ENCODE measurements at places on chromosomes 16 and 17.

DNA sequence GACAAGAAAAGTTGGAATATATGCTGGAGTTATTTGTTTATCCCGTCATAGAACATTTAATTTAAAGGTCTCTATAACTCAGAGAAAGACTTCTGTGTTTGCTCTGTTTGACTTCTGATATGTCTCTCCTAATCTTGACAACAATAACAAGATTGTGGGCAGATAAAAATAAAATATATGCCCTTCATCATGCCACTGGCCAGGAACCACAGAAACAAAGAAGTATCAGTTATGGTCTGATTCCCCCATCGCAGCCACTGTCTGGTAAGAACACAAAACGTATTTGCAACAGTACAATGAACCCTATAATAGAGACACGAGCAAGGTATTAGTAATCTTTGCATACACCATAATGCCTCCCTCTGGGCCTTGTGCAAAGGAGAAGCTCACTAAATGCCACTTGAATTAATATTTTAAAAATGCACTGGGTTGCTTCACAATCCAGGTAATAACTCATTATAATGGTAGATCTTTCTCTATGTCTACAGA lies 1498.3 kb downstream of the CDH11 start:
- DNase-seq = no peak

GRCh38 chr16:81831722-81832126 lies 52.6 kb downstream of the PLCG2 start:
- DNase-seq = peak; percentile 54

DNA sequence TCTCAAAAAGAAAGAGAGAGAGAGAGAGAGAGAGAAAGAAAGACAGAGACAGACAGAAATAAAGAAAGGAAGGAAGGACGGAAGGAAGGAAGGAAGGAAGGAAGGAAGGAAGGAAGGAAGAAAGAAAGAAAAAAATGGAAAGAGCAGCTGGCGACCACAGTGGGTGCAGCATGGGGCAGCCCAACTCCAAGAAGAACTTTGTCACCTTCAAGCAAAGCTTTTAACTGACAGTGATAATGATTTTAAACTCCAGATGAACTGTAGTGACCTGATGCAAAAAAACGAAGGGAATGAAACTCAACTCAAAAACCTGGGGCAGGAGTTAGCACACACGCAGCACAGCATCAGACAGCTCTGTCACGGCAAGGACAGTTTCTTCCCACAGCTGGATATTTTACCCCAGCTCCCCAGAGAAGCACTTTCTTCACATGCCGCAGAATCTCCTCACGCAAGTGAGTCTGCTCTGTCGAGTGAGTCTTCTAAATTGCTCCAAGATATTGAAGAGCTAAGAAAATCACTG lies 5.0 kb upstream of the ARHGAP17 start:
- no peak for DNase-seq

DNA sequence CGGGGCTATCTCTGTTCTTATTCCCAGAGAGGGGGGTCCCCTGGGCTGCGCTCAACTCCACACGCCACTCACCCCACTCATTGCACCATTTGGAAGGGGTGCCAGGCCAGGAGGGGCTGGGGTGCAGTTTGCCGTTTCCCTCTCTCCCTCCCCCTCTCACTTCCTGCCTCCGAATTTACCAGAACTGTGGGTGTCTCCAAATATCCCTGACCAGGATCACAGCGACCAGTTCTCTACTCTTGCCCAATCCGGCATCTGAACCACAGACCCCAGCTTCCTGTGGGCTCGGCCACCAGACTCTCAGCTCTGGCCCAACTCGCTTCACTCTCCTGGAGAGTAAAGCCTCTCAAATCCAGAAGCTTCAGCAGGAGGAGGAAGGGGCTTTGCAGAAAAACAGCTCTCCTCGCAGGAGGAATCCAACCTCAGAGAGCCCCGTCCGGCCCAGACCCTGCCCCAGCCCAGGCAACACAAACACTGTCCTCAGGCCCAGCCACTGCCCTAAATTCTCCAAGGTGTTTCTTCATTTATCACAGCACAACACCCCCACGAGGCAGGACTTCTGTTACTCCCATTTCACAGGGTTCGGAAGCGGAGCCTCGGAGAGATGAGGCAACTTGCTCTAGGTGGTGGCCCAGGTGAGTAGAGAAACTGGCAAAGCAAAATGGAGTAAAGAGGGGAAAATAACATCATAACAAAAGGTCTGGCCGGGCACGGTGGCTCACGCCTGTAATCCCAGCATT lies 423 bp upstream of the ASGR2 start:
- no peak for DNase-seq

DNA sequence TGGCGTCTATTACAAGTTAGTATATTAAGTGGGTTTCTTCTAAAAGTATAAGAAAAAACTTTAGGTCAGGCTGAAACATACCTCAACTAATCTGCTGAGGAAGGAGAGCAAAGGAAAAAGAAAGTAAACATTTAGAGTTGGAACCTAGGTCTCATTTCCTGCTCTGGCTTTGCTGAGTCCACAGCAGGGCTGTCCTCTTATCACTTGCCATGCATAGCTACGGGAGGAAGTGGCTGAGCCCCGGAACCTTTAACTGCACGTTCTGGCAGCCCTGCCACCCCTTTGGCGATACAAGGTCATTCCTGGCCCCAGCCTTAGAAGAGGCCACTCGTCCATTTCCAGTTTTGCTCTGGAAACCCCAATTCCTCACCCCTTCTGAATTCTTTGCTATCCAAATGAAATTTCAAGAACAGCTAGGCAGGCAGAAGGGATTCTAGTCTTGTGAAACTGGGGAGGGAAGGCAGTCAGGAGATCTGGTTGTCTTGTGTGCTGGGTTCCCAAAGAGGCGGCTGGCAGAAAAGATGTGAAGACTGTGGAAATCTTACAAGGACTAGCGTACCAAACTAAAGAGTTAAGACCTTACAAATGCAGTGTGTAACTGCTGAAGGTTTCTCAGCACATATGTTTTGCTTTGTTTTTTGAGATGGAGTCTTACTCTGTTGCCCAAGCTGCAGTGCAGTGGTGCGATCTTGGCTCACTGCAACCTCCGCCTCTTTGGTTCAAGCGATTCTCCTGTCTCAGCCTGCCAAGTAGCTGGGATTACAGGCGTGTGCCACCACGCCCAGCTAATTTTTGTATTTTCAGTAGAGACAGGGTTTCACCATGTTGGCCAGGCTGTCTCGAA lies 19.1 kb downstream of the WIPI1 start:
- peak; percentile 64 for DNase-seq

DNA sequence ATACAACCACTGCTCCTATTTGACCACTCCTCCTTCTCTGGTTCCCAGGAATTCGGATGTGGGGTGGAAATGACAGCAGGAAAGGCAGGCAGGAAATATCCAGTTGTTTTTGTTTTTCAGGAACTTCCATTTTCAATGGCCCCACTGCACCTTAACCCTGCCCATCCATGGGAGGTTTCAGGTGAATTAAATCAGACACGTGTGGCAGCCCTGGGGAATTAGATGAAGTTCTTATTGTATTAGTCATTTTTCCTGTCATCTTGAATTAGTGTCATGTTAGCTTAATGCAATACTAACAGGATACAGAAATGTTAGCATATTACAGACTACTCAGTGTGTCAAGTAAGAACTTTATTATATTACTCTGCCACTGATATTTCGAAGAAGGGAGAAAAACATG lies 146.4 kb downstream of the CHD9NB start:
- DNase-seq = no peak

DNA sequence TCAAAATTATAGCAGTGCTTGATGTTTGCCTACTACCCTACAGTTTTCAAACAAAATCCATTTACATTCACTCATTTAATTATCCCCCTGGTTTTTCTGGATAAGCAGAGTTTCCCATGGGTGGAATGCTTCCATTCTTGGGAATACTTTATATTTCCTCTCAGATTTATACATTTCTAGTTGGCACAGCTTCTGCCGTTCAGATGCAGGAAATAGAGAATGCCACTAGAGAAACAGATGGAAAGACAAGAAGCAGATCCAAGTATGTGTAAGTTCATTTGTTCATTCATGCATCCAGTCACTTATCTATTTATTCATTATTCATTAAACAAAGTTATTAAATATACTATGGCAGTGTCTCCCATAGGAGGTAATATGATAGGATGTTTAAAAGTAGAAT lies 65.0 kb upstream of the CACNG5 start:
- DNase-seq = no peak

DNA sequence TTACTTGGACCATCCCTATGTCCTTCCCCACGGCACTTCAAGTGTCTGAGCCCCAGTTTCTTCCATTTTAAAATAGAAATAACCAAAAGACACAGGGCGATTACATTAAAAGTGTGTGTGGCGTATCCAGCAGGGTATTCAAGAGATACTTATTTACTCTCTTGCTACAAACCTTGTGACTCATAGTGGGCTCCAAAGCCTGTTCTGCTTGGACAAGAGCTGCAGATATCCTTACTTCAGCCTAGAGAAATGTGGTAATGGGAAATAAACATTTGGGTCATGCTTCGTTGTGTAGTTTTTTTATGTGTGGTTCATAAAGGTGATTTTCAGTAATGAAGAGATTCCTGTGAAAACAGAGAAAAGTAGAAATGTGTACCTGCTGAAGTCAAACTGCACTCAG lies 288.9 kb upstream of the CDH11 start:
- DNase-seq = no peak

DNA sequence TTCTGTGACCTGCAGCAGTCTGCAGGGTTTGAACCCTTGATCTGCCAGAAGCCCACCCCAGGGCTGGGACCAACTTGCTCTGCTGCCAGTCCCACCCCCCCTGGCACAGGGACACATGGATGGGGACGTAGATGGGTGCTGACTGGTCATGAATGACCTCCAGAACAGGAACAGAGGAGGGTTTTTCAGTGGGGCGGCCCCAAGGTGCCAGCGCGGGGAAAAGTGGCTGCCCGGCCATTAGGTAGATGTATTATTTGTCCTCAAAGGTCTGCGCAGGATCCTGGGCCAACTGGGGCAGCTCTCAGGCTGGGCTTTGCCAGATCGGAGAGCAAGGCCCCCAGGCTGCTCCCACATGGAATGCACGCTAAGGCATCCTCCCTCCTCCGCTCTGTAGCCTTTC lies 265.2 kb upstream of the TNRC6C start:
- DNase-seq = no peak

DNA sequence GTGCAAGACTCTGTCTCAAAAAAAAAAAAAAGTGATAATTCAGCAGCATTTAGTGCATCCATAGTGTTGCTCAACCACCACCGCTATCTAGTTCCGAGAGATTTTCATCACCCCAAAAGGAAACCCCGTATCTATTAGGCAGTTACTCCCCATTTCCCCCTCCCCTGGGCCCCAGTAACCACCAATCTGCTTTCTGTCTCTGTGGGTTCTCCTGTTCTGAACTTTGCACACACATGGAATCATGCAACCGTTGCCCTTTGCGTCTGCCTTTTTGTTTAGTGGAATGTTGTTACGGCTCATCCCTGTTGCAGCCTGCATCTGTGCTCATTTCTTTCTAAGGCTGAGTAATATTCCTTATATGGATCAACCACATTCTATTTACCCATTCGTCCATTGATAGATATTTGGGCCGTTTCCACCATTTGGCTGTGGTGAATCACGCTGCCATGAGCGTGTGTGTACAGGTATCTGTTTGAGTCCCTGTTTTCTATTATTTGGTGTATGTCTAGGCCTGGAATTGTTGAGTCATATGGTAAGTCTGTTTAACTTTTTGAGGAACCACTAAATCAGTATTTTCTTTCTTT lies 8.7 kb upstream of the SYNGR2 start:
- DNase-seq = no peak

- DNase-seq = no peak
These were observed 61.5 kb downstream of the GNAO1 start for GRCh38 chr16:56252835-56253234.

DNA sequence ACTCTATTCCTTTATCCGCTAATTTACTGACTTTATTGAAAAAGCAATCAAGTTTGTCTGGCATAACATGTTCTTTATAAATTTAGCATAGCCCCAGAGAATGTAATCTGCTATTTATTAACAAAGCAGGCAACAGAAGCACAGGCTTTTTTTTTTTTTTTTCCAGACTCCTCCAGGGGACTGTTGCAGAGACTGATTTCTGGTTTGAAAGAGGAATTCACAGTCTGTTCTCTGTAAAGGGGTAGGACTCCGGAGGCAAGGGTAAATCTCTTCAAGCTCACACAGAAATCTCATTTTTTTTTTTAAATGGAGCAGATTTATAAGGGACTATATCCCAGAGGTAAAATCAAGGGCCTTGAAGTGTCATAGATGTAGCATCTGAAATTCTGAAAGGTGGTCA lies 1386.5 kb upstream of the CDH8 start:
- no peak for DNase-seq

DNA sequence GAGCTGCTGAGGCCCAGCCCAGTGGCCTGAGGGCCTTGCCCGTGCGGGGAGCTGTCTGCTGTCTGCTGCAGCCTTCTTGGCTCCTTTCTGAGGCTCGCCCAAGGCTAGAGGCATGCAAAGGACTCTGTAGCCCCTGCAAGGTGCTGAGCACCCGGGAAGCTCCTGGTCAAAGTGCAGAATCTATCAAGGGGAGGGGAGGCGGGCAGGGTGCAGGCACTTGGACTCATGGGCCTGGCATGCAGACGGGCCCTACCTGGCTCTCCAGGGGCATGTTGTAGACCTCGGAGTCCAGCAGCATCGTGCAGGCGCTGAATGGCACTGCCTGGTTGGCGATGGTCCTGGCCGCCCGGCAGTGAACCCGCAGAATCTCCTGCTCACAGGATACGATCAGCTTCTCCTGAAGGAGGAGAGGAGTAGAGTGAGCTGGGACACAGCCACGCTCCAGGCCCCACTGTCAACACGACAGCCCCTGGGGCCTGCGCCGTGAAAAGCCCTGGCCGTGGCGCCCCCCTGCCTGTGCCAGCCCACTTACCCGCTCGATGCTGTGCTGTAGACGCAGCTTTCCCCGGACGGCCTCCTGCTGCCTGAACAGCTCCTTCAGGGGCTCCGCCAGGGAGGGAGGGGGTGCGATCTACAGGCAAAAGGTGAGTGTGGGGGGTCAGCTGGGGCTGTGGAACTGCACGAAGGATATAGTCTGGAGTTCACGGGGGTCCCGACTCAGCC lies 57.2 kb downstream of the ZNF778 start:
- no peak for DNase-seq

DNA sequence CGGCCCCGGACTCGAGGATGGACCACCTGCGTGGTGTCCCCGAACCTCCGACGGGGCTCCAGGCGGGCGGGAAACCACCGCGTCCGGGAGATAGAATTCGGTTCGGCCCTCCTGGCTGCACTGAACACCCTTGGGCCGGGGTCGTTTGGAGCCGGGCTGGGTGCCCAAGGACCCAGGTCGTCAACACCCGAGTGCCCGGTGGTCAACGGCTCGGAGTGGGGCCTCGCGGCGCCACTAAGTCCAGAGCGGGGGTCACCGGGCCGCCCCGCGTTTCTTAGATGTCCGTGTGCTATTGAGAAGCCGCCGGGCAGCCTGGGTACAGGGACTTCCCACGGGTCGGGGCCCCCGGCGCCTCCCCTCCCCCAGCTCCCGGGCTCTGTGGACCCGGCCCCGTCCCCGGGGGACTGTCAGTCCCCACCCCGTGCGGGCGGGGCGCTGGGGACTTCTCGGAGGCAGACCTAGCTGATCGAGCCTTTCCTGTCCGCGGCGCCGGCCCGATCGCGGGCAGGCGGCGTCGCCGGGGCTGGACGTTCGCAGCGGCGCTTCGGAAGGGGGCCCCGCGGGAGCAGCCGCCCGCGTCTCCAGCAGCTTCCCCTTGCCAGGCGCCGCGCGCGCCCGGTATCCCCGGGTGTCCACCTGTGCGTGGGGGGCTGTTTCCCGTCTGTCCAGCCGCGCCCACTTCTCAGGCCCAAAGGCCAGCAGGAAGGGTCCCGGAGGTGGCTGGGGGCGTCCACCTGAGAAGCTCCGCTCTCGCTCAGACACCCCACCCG lies 655 bp upstream of the NPTX1 start:
- no peak for DNase-seq
